ENCODE measurements at places on chromosomes 2 and 18. TPM values are rescaled to one million over a fixed set of nuclear protein-coding genes. Genes with fewer than 3 reads are reported as not detected.

NMUR1 gene
- total RNA-seq, result 3.2 TPM

TTR gene
- 0.63 TPM for total RNA-seq

CXCR1 gene
- not detected for total RNA-seq

SAG gene
- total RNA-seq, result 5.1 TPM

ITPRIPL1 gene
- total RNA-seq, result 14.0 TPM

AMER3 gene
- 3.5 TPM for total RNA-seq

ICOS gene
- total RNA-seq, result 0.16 TPM

GATA6 gene
- total RNA-seq, result 50.5 TPM

DTNA gene
- 96.0 TPM for total RNA-seq

SLC4A3 gene
- total RNA-seq, result 44.3 TPM

CFC1 gene
- 2.0 TPM for total RNA-seq

G6PC2 gene
- 2.5 TPM for total RNA-seq

DAW1 gene
- total RNA-seq, result 31.2 TPM

DNPEP gene
- total RNA-seq, result 84.8 TPM

RNU2-63P gene
- total RNA-seq, result not detected

LCT gene
- total RNA-seq, result 0.62 TPM

LINC00305 gene
- total RNA-seq, result not detected

TCF23 gene
- total RNA-seq, result 6.7 TPM

SLC9A4 gene
- 0.81 TPM for total RNA-seq

KLHL14 gene
- total RNA-seq, result 2.0 TPM

IL36B gene
- not detected for total RNA-seq

LIMS3 gene
- total RNA-seq, result 33.0 TPM

SERPINB13 gene
- not detected for total RNA-seq

ASNSD1 gene
- total RNA-seq, result 42.5 TPM

CFAP65 gene
- 15.5 TPM for total RNA-seq

CNDP2 gene
- total RNA-seq, result 72.0 TPM

GKN2 gene
- total RNA-seq, result not detected

SLC35G4 gene
- total RNA-seq, result not detected

REG3A gene
- total RNA-seq, result not detected

PSMA8 gene
- total RNA-seq, result 20.1 TPM

CD28 gene
- 0.24 TPM for total RNA-seq

LDLRAD4 gene
- total RNA-seq, result 25.9 TPM

MC4R gene
- total RNA-seq, result not detected

IGFBP5 gene
- total RNA-seq, result 169 TPM

TRPM8 gene
- 2.2 TPM for total RNA-seq

CTAGE1 gene
- total RNA-seq, result 19.6 TPM

FEV gene
- not detected for total RNA-seq

CLIP4 gene
- total RNA-seq, result 54.3 TPM

ANKRD62 gene
- total RNA-seq, result 25.5 TPM
